Stromal cell of bone marrow (primary cell): ENCODE measurements at places on chromosomes 12 and 14.
A peak's percentile ranks its signal among the peaks of the same experiment; 100 is the strongest.

DNA sequence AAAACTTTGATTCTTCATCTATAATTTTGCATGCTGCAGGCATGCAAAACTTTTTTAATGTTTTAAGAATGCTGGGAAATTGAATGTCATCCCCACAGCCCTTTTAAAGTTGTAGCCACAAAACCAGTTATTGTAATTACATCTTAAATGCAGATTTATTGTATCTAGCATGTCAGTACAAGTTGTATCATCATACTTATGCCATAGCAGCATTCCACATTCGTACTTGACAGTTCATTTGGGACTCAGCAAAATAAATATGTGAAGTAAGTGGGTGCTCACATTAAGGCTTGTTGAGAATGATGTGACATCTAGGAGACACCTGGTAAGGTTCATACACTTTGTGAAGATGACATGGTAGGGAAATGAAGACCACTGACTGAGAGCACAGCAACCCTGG is 44.0 kb upstream of the GZMB start:
- no peak for DNase-seq

- DNase-seq: no peak
These were observed 142.8 kb downstream of the VRK1 start for GRCh38 chr14:96940009-96940408.

- no peak for DNase-seq
These were observed 52.3 kb downstream of the SPTSSA start for GRCh38 chr14:34409721-34410120.

GRCh38 chr14:68968051-68968450 is 11.1 kb downstream of the ACTN1 start:
- DNase-seq: no peak

- no peak for DNase-seq
These were observed 5.5 kb upstream of the SCARB1 start for GRCh38 chr12:124869059-124869665.

DNA sequence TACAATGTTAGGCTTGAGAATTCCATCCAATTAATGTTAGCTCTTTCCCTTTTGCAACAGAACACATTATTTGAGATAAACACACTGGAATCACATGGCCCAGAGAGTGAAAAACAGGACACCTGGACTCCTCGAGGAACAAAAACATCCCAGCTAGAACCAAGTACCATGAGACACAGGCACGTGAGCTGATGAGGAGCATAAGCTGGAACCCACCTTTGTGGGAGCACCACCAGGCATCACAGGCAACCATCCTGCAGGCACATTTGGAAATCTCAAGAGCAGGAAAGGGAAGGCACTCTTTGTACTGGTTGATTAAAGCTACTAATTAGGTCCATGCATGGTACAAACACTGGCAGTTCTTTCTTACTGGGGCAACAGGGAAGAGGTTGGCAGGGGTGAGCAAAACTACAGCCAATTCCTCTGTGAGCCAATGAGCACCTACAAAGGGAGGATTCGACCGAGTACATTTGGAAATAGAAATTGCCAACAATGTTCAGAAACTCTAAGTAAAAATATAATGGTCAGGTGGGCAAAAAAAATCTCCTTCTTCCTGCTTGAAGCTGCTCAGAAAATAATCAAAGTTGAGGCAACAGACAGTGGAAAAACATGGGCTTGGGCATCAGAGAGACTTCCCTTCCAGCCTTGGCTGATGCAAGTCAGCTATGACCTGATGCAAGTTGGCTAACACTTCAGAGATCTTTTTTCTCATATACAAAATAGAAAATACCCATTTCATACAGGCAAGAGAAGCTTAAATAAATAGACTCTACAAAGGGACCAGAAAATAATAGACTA is 216.7 kb downstream of the NUAK1 start:
- DNase-seq: no peak

- no peak for DNase-seq
These were observed 54.2 kb upstream of the BCL2L14 start for GRCh38 chr12:12016284-12017100.

- no peak for DNase-seq
These were observed 632 bp downstream of the NYNRIN start for GRCh38 chr14:24399447-24399822.

DNA sequence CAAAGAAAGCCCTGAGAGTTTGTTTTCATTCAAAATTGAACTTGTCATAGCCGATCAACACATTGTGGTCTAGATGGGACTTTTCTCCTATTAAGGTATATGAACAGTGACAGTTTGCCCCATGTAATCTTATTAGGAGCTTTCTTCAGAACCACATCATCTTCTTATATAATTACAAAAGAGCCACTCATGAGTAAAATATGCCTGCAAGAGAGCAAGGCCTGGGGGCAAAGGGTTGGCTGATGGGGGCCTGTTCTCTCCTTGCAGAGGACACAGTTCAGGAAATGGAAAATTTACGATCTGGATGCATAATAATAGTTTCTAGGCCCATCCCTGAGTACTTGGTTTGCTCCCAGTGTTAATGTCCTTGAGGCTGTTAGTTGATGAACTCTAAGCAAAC is 87.8 kb downstream of the FLRT2 start:
- DNase-seq: no peak

DNA sequence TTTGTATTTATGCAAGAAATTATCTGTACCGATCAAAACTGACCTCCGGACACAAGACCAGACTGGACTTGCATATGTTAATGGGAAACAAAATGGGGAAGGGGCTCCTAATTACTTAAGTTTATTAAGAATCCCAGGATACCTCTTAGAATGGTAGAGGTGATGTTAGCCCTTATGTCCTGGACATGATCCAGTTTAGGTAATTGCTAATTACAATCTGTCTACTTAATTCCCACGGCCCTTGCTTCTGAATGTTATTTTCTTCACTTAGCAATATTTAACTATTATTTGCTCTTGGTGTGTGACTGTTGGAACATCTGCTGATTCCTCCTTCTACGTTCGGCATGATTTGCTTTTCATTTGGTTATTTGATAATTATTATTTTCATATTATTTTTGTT is 644.0 kb downstream of the DIO2 start:
- DNase-seq: no peak

DNA sequence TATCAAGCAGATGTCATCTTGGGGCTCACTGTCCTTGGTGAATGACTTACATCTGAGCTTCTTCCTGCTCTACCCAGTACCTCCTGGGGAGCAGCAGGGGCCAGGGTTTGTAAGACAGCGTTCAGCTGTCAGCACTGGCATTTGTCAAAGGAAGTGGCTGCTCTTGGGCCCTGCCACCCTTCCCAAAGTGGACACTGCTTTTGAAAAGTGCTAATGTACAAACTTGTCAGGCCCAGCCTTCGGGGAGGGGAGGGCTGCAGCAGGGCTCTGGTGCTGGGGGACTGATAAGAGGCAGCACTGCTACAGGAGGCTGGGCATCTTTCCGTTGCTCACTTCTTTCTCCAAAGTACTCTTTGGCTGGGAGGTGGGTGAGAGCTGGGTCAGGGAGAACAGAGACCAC is 59.8 kb upstream of the RBM19 start:
- no peak for DNase-seq

DNA sequence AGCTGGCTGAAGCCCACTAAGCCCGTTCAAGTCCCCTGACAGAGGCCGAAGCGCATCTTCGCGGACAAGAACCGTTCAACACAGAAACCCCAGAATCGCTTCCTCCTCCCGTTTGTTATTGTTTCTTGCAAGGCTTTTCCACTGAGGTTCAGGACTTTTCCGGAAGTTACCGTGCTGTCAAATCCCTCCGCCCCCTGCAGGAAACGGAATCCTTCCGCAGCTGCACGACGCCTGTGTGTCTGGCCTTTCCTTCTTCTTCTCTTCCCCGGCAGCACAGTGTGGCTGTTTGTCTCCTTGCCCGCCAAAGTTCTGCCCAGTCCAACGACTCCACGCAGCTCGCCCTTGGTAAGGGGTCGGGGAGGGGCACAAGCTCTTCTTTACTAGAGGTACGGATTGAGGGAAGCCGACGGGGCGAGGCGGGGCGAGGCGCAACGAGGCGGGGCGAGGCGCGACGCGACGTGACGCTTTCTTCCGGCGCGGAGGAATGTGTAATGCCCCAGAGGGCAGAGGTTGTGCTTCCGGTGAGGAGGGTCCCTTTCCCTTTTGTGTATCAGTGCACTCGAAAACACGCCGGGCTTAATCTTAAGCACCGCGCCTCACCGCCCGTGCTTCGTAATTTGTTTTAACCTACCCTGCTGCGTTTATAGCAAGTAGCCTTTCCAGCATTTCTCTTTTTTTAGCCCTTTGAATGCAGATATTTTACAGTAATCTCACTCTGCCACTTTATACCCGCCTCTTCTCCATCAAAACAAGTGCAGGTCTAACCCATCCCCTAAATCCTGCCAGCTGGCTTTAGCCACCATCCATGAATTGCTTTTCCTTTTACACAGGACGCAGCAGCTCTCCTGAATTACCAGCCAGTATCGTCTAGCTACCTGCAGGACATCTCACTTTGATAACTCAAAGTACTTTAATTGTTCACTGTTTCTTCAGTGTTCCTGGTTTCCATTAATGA is at the start of gene KDM5A:
KDM5A (minus strand) TSS at position 179 of the 955 bp plus-strand sequence. CDS start 229 bp downstream, outside the sequence.
- DNase-seq: peak; percentile 85

DNA sequence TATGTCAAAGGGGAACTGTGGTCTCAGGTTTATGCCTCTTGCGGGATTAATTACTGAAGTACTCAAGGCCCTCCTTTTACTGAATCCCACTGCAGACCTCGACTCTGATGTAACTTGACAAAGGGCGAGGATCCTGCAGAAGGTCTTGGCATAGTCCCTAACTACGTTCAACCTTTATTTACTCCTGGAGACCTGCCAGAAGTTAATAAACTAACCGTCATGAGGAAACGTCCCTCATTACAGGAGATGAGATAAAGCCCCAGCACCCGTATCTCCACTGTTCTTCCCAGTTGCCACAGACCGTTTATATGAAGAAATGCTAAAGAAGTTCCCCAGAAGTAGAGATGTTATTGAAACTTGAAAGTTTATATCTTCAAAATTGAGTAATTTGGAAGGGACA is 190.9 kb downstream of the ETV6 start:
- DNase-seq: no peak

DNA sequence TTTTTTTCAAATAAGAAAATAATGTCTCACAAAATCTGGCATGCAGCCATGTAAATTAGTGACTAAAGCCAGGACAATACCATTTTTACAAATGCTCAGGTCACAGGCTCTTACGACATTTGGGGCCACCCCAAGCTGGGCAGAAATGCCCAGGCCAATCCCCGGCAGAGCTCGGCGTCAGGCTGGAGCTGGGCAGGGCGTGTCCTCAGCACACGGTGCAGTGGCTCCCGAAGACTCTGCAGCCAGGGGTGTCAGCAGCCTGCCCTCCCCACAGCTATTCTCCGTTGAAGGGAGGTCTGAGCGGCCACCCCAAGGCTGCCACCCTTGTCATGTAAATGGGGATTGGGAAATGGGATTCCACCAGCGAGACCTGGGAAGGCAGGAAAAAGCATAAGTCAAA is 158.6 kb downstream of the DICER1 start:
- DNase-seq: no peak

DNA sequence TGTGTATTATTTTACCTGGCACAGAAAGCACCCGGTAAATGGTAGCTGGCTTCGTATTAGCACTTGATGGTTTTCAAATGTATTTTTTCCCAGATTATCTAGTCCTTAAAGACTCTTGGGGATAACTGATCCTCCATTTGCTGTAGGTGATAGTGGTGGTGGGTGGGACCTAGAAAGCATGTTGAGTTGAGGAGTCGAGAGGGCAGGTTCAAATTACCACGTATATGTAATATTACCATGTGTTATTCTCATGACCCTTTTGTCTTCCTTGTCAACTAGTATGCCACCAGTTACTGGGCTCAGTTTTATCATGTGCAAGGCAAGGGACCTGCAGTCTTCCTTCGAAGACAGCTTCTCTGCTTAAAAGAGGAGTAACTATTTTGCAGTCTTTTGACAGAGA is 1.8 kb downstream of the GLRX5 start:
- DNase-seq: no peak

DNA sequence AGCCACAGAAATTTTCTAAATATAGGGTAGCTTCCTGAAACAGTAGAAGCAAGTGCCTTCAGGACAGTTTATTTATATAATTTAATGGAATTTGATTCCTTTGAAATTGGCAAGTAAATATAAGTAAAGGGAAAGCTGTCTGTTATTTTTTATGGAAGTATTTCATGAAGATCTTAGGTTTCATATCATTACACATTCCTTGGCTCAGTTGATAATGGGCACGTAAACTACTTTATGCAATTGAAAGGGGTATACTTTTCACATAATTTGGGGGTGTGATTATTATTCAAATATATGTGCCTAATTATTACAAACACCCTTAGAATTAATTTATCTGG is 71.1 kb upstream of the RAP1B start:
- no peak for DNase-seq

DNA sequence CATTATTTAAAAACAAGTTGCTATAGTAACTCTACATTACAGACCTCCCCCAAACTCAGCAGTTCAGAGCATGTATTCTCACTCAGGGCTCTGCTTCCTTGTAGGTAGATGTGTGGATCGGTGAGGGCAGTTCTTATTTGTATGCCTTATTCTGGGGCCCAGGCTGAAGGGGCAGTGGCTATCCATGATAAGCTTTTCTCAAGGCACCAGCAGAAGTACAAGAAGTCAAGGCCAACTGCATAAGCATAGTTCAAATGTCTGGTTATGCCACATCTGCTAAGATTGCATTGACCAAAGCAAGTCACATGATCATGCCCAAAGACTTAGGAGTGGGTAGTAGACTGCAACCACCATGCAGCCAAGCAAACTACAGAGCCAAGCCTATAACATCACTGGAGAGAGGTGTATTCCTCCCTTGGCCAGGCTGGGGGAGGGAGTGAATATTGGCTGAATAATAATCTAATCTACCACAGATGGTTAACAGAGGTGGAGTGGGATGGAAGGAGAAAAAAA is 4.6 kb downstream of the PSEN1 start:
- DNase-seq: no peak

GRCh38 chr14:104023325-104024055 is 62.0 kb upstream of the ASPG start:
- DNase-seq: peak; percentile 7

DNA sequence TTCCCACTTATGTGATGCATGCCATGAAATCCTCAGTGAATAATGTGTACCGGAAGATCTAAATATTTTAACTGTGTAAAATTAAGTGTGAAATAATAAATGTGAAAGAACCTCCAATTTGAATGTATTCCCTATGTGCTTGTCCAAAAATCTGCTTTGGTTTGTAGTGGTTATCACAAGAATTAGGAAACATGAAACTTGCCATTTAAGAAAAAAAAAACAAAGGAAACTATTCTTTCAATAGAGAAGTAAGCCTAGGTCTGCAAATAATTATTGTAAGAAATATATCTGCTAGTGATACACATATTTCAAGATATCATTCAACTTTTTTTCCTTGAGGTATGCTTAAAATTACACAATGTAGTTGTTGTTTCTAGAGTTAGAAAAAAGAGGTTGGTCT is 500.4 kb downstream of the SLC6A15 start:
- no peak for DNase-seq

GRCh38 chr12:75483431-75483830 is 2.9 kb downstream of the GLIPR1 start:
- DNase-seq: no peak
